ENCODE measurements at places on chromosomes 6 and 20. TPM values are rescaled to one million over a fixed set of nuclear protein-coding genes. Genes with fewer than 3 reads are reported as not detected.
A peak's percentile ranks its signal among the peaks of the same experiment; 100 is the strongest.

- DNase-seq: no peak
Observed at GRCh38 chr6:71080133-71080532, 123.3 kb upstream of the B3GAT2 start.

GRCh38 chr6:17182961-17183360 is 81.1 kb downstream of the STMND1 start:
- DNase-seq: no peak

DNA sequence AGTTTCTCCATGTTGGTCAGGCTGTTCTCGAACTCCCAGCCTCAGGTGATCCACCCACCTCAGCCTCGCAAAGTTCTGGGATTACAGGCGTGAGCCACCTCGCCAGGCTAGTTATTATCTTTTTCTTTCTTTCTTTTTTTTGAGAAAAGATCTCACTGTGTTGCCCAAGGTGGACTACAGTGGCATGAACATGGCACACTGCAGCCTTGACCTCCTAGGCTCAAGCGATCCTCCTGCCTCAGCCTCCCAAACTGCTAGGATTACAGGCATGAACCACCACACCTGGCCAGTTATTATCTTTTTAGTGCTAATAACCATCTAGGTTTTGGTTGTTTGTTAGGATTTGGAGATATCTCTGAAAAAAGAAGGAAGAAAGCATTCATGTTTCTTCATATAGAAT is 35.8 kb upstream of the ZNF217 start:
- DNase-seq: no peak

GRCh38 chr6:169654598-169655391 is 47.0 kb downstream of the WDR27 start:
- peak; percentile 58 for DNase-seq

- DNase-seq: no peak
Observed at GRCh38 chr6:4581468-4582385, 194.5 kb upstream of the CDYL start.

- DNase-seq: no peak
Observed at GRCh38 chr6:37160922-37161778, 8.8 kb upstream of the PIM1 start.

- DNase-seq: no peak
Observed at GRCh38 chr20:63309261-63310071, 16.5 kb downstream of the COL20A1 start.

DNA sequence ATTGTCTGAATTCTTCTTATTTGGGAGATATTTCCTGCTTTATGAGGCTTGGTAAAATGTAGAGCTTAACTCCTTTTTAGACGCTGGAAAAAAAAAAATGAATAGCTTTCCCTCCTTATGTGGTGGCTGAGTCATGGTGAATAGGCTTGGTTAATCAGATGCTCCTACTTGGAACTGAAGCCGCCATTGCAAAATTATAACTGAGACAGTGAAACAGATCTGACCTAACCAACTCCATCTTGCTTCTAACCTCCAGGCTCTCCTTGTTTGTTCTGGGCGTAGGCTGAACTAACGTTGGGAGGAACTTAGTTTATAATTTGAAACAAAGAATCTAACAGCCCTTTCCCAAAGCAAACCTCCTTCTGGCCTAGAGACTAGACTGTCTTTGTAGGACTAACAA is 43.2 kb upstream of the PLCB4 start:
- no peak for DNase-seq

DNA sequence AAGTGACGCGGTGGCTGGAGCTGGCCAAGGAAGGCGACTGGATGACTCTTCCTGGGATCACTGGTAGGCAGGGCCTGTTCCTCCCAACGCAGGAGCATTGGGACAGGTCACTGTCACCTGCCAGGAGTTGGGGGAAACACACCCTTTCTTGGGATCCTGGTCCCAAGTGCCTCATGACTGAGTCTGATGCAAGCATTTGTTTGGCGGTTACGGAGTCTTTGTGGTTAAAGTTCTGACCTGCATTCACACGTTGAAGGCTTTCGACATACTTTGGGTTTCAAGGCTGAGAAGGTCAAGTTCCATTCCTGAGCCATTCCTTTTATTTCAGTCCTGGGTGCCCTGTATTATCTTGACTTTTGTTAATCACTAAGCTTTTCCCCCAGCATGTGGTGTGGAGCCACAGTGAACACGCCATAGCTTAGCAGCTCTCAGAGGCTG is 6.0 kb downstream of the PNLDC1 start:
- no peak for DNase-seq

The OXT gene
- 0.60 TPM for polyA plus RNA-seq

The OTOR gene
- polyA plus RNA-seq: not detected

The ZNF334 gene
- 56.4 TPM for polyA plus RNA-seq

The SCRT2 gene
- not detected for polyA plus RNA-seq

The TFAP2A gene
- polyA plus RNA-seq: 33.6 TPM

The UBD gene
- 2.3 TPM for polyA plus RNA-seq

The OSBPL2 gene
- polyA plus RNA-seq: 43.6 TPM
